Smooth muscle cell of the brain vasculature (primary cell): ENCODE measurements at places on chromosomes 12 and 14.

DNA sequence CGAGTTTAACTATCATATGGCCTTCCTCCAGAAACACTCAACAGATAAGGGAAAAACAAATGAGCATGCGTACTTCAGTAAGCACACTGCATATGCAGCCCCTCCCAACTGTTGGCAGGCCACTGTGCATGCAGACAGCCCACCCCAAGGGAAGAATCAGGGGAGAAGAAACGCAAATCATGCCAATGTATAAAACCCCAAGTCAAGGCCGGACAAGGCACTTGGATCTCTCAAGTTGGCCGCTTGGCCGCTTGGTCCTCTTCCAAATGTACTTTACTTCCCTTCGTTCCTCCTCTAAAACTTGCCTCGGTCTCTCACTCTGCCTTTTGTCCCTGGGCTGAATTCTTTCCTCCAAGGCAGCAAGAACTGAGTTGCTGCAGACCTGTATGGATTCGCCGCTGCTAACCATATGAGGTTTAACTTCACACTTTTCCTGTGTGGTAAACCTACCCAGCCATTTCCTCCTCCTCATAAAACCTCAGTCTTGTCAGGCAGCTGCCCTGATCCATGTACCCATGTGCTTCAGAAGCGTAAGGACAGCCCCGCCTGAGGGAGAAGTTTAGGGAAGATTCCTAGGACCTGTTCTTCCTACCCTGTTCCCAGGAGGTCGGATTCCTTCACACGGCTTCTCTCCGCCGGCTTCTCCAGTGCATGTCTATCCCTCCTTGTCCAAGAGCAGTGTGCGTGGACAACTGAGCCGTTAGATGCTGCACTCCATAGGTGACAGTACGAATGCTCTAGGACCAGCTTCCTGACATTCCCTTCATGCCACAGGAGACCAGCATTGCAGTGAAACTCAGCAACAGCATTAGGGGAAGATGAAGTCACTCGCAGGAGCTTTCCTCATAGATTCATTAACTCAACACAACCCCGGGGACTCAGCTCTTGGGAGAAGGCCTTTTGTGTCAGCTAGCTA, 188.0 kb downstream of the MON2 start:
- no peak for DNase-seq

- DNase-seq = no peak
These were observed 3.6 kb downstream of the ITGA7 start for GRCh38 chr12:55703901-55704761.

DNA sequence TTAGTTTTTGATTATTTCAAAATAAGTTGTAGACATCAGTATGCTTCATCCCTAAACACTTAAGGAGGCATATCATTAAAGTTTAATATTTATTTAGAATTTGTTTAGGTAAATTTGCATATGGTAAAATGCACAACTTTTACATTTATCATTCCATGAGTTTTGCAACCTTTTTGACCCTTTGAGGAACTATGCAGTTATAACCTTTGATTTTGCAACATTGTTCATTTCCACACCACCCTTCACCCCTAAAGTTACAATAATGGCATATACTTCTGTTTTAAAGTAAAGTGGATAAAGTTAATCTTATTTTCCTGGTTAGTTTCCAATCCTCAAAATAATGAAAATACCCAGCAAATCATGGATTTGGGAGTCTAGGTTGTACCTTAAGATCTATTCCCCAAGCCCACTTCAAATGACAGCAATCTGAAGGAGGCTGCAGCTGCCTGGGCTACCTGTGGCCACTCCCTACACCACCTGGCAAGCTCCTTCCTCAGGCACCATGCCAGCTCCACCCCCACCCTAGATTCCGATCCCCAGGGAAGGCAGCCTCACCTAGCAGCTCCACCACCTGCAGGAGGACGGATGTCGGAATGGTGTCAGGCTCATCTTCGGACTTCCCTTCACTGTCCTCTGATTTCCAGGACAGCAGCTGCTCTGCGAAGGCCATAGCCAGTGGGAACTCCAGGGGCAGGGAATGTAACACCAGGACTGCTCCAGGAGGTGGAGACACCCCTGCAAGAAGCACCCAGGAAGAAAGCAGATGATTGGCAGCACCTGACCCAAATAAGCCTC, 65.1 kb downstream of the TRAFD1 start:
- DNase-seq = no peak

GRCh38 chr14:77615361-77616132, 890 bp downstream of the SPTLC2 start:
- DNase-seq = no peak

- DNase-seq = no peak
These were observed 149.2 kb downstream of the EMP1 start for GRCh38 chr12:13345722-13346121.

DNA sequence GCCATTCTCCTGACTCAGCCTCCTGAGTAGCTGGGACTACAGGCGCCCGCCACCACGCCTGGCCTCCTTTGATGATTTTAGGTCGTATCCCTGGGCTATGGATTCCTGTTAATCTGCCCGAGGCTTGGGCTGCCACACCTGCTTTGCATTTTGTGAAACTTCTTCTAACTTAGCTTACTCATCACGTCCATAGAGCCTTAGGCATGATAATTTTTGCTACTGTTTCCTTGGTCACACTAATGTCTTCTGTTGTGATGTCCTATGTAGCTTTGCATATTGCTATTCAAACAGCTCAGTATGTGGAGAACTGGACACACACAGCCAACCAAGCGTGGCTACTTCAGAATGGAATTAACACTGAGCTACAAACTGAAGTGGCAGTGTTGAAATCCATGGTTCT, 47.5 kb upstream of the DDX11 start:
- DNase-seq = no peak

DNA sequence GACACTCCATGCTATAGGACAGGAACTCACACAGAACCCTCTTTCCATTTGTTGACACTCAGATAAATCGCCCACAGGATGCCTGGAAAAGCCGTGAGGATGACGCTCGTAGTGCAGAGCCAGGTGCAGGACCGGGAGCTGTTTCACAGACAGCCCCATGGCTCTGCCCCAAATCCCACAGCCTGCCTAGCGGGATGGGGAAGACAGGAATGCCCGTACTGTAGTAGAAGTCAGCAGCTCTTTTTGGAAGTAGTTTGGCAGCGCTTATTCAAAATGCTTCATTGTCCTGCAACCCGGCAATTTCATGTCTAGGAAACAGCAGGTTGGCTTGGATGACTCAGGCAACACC, 41.6 kb downstream of the JAG2 start:
- no peak for DNase-seq

- DNase-seq = no peak
These were observed 12.9 kb upstream of the SLC24A4 start for GRCh38 chr14:92309968-92310530.

- no peak for DNase-seq
These were observed 10.8 kb downstream of the SMIM41 start for GRCh38 chr12:52090291-52090690.

- DNase-seq = no peak
These were observed 212.1 kb upstream of the ABCD2 start for GRCh38 chr12:39831587-39832315.

GRCh38 chr12:6324936-6325750, 14.7 kb downstream of the PLEKHG6 start:
- no peak for DNase-seq

DNA sequence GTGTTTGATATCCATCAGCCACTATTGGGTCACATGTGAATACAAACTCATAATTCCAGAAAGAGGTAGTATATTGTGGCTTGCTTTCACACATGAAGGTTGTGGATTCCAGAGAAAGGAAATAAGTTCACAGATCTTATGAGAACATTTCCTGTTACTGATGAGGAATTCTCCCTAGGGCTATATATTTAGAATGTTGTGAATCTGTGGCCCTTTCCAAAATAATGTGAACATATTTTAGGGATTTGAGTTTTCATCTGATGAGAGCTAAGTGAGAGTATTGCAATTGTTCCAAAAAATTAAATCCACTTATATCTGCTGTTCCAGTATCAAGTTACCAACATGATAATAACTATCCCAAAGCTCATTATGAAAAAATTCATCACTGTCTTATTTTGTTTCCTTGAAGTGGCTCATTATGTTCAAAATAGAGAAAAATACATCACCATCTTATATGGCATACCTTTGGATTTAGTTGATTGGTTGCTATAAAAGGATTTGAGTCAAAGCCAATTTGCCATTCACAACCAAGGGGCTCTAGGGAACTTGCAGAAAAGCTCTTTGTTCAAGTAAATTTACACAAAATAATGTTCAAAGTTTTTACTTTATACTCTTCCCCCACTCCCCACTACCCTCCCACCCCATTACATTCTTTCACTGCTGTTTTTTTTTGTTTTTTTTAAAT, 76.3 kb downstream of the MYRFL start:
- DNase-seq = no peak

DNA sequence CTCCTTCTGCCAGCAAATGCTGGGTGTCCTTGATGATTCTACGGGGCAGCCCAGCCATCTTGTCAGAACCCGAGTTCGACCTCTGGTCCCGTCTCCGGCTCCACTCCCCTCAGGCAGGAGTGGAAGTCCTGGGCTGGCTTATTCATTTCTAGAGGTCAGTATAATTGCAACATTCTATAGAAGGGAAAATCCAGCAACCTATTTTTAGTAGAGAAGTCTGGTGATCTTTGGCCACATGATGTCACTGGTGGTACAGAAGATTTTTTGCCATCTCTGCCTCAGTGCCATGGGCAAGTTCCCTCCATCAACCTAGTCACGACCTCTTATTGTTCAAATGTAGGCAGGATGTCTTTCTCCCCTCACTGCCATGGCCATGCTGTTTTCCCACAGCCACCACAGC, 22.4 kb downstream of the OR10G2 start:
- no peak for DNase-seq

DNA sequence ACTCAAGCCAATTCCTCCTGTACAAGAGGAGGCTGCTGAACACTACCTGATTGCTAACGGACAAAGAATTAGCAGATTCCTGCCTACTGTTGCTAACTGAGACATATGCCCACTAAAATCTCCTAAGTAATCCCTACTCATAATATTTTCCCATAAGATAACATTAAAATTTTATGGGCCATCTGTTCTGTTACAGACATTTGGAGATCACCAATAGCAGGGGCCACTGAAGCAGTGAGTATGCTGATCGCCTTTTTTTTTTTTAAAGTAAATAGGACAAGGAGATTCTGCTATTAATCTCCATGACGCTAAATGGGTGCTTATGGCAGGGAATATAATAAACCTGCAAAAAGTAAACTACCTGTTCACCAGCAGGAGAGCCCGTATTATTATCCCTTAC, 292.9 kb downstream of the MED13L start:
- DNase-seq = no peak

GRCh38 chr14:83478741-83479140, 1945.1 kb upstream of the SEL1L start:
- no peak for DNase-seq

DNA sequence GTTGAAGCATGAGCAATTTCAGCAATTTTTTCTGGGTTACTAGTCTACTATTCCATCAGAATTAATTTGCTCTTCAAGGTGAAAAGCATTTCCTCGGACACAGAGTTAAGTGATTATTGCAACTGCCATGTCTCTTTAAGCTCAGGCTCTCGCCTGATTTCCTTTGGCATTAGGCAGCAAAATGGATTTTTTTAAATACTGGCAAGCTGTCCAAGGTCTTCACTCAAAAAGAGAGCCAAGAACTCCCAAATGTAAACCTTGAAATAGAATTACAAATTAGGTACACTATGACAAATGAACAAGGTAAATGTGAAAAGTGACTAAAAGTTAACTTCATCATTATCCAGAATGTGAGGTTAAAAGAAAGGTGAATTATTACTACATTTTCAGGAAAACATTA, 111.9 kb downstream of the GARIN6 start:
- DNase-seq = no peak

DNA sequence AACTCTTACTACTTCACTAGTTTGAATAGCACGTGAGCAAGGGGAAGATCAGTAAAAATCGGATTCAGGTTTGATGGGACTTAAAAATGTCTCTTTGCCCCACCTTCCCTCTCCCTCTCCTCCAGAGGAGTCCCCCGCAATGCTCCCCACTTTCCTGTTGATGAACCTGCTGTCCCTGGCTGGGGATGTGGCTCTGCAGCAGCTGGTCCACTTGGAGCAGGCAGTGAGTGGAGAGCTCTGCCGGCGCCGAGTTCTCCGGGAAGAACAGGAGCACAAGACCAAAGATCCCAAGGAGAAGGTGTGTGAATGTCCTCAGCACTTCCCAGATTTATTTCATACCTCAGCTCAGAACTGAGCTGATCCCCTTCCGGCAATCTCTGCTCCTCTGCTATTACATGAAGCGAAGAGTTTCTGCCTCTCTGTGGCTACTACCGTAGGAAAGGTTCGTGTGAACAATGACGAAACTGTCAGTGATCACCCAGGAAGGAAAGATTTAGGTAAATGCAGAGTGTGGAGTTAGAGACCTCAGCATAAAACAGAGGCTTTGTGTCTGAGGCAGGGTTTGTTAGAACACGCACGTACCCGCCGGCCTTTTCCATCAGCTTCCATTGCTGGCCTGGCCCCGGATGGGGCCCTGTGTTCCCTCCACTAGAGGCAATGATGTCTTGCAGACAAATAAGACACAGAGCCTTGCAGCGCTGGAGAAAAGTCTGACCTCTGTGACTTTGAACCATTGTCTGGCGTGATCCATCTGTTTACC, 7.4 kb upstream of the GAPDH start:
- no peak for DNase-seq

DNA sequence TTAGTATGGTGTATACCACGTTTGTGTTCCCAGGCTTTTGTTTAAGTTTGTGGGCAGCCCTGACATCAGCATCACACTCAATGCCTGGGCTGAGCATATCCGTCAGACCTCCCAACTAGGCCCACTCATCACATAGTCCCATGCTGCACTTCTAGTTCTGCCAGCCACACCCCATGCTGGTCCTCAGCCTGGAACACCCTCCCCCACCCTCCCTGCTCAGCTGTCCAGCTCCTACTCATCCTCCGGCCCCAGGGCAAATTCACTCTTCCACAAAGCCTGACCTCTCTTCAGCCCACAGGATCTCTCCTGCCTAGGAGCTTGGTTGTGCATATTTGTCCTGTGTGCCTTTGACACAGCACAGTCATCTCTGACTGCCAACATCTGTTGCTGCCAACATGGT, 3.9 kb upstream of the ENDOU start:
- DNase-seq = no peak

DNA sequence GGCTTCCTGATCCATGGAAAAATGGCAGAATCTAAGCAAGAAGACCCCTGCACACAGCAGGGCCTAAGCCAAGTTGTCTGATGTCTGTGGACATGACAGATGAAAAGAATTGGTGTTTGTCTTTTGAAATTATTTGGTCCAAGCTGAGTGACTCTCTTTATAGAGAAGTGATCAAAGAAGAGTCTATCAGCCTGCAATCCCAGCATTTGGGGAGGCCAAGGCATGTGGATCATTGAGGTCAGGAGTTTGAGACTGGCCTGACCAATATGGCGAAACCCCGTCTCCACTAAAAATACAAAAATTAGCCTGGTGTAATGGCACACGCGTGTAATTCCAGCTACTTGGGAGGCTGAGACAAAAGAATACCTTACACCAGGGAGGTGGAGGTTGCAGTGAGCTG, 64.8 kb upstream of the TUNAR start:
- DNase-seq = no peak

- DNase-seq = no peak
These were observed 231.4 kb downstream of the PCNX1 start for GRCh38 chr14:71138448-71139293.

DNA sequence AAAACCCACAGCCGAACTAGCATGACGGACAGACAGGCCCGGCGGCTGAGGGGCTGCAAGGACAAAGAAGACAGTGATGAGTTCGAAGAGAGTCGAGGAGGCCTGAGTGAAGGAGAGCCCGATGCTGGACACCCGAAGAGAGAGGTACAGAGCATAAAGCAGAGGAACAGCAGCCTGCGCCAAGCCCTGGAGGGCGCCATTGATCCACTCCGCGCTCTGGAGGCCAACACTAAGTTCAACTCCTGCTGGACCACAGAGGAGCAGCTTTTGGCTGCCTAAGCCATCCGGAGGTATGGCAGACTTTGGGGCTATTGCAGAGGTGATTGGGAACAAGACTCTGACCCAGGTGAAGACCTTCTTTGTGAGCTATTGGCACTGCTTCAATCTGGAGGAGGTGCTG, 7.8 kb upstream of the PLXNC1 start:
- no peak for DNase-seq
